Right renal cortex interstitium (tissue), 3 donors: ENCODE measurements at places on chromosomes 2 and 18.

DNA sequence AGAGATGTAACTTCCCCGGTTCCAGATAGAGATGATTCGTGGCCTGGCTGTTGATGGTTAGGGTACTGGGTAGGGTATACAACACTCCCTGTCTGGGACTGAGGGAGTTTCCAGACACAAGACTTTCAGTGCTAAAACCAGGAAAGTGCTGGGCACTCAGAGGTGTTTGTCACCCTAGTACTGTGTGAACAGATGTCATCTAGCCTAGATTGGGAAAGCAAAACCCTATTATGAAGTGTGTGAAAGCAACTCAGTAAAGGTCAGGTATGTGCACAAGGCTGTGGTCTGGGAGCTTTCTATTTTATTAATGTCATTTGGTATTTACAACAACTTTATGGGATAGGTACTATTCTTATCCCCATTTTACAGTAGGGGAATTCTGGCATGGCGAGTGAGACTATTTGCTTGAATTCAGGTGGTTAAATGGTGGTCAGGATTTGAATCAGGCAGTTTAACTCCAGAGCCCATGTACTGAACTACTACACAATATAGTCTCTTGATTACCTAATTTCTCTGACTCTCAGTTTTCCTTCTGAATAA is 2.6 kb downstream of the BZW1 start:
- no peak for DNase-seq

DNA sequence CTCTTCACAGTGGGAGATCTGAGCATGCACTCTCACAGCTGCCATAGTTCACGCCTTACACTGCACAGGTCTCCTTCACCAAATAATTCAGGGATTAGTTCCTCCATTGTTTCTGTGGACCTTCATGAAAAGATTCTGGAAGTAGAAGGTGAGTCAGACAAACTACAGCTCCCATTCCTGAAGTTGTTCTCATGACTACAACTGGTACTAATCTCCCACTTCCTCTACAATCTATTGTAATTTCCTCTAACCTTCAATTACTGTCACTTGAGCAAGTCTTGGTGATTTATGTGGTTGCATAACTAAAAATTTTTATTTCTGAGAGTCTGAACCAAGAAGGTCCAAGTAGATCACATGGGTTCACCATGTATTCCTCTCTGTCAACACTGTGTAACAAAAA is 128.7 kb downstream of the XIRP2 start:
- DNase-seq: no peak

GRCh38 chr18:12258719-12259705 is 4.9 kb downstream of the CIDEA start:
- no peak for DNase-seq

GRCh38 chr2:32882816-32883810 is 63.6 kb upstream of the LTBP1 start:
- no peak for DNase-seq

GRCh38 chr18:68176901-68177300 is 538.0 kb downstream of the TMX3 start:
- no peak for DNase-seq

GRCh38 chr2:84619794-84620371 is 103.6 kb downstream of the DNAH6 start:
- no peak for DNase-seq
